Mucosa of descending colon (tissue), 3 donors: ENCODE measurements at places on chromosomes 2 and 18.

DNA sequence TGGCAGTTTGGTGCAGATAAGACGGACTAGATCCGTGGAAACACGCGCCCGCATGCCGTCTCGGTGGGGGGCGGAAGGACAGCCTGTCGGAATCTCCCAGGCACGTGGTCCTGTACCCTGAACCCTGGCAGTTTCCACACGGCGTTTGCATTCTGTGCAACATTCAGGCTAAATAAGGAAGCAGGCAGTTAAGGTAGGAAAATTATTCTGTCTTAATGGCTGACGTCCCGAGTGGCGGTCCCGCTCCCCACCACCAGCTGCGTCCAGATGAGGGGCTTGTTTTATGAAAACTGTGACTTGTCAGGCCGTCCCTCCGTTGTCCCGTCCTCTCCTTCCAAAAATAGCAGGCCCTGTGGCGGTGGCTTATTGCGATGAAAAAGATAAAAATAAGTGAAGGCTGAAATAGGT lies 120.2 kb downstream of the NFATC1 start:
- DNase-seq: no peak

DNA sequence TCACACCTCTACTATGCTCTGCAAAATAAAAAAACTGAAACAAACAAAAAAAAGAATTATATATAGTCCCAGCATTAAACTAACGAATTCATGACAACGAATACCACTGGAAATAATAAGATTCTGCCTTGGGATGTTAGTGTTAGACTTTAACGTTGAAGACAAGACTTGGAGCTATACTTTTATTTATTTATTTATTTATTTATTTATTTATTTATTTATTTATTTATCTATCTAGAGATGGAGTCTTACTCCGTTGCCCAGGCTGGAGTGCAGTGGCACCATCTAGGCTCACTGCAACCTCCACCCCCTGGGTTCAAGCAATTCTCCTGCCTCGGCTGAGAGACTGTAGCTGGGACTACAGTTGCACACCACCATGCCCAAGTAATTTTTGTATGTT lies 27.2 kb upstream of the PAPOLG start:
- DNase-seq: no peak

- DNase-seq: no peak
Measured at GRCh38 chr2:59047373-59047995, 806.4 kb upstream of the FANCL start.

- no peak for DNase-seq
Measured at GRCh38 chr2:5365871-5366461, 326.2 kb upstream of the SOX11 start.

GRCh38 chr2:188983427-188984064 lies 9.4 kb downstream of the COL3A1 start:
- DNase-seq: no peak

DNA sequence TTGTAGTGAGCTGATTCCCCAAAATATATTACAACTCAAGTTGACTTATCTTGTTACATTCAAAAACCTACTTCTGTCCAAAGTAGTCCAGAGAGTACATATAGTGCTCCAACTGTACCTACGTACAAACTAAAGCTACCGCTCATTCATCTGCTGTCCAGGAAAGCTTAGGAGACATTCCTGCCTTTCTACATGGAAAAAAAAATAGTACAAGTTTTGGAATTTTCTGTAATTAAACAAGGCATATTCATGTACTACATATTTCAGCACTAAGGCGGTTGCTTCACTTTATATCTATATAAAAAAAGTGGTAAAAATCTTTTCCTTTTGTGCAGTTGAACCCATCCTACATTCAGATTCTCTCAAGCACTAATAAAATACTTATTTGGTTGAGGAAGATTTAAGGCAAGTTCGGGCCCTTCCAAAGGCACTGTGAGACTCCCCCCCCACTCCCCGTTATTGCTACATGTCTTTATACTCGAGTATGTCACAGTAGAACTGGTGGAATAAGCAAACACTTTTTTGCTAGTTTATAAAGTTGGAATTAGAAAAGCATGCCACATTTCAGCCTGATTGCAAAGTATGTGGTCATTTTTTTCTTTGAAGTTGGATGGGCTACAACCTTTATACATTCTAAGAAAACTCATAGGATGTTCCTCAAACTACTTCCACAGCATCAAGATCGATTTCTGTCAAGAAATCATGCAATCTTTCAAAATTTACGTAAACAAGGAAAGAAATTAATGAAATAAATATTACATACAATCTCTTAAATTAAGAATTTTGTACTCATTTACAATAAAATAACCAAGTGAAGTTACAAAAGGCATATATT lies 3.7 kb downstream of the ZFP36L2 start:
- DNase-seq: no peak

- DNase-seq: no peak
Measured at GRCh38 chr2:105671156-105671555, 73.6 kb upstream of the NCK2 start.

DNA sequence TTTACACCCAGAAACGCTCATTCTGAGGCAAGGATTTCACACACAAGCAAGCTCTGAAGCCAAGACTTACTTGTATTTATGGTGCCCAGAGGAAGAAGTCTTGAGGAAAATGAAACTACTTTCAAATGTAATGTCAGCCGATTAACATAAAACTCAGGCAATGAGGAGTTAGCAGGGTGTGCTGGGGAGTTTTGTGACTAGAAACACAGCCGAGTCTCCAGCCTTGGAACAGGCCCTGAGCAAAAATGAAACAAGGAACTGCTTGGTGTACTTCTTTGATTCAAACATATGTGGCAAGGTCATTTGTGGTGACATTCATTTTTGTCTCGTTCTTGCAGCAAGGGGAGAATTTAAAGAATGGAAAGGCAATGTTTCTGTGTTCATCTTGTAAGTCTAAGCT lies 4.5 kb downstream of the DYTN start:
- DNase-seq: no peak

DNA sequence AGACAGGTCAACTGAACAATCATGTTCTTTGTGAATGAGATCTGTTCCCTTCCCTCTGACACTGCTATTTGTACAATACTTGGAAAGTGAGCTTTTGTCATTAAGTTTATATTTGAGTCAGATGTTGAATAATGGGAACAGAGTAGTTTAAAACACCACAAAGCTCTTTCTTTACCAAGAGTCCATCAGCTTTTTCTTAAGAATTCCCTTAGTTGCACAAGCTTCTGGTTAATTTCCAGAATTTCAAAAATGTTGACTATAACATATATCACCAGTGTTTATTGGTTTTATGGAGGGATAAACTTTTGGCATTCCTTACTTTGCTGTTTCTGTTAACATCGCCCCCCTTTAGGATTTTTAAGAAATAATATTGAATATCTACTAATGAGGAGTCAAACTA lies 403.7 kb downstream of the CCDC85A start:
- no peak for DNase-seq
